ENCODE measurements at places on chromosomes 3 and 15.
A peak's percentile ranks its signal among the peaks of the same experiment; 100 is the strongest.

DNA sequence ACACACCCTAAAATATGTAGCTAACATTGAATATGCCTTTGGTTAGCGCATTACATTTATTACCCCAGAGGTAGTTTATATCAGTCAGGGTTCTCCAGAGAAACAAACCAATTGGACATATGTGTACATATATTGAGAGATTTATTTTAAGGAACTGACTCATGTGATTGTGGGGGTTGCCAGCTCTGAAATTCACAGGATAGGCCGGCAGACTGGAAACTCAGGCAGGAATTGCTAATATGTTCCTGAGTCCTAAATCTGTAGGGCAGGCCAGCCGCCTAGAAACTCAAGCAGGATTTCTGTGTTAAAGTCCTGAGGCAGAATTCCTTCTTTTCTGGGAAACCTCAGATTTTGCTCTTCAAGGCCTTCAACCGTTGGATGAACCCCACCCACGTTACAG lies 189.7 kb downstream of the CDIN1 start:
- no peak for DNase-seq

GRCh38 chr3:72629191-72629631 lies 219.0 kb downstream of the SHQ1 start:
- DNase-seq: no peak

DNA sequence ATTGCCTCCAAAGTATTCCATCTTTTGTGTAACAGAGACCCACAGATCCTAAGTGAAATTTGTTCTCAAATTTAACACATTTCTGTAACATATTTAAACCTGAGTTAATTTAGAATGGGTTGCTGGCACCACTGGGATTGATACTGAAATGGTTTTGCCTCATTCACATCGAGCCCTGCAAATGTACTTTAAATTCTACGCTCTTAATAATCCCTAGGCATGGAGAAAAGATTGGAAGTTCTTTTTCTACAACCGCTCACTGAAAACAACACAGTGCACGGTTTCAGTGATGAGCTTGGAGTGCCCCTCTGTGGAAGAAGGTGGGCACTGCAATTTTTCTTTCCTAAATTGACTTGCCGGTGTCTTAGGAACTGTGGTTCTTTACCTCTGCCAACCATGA lies 109.9 kb upstream of the ATP11B start:
- DNase-seq: peak; percentile 37

DNA sequence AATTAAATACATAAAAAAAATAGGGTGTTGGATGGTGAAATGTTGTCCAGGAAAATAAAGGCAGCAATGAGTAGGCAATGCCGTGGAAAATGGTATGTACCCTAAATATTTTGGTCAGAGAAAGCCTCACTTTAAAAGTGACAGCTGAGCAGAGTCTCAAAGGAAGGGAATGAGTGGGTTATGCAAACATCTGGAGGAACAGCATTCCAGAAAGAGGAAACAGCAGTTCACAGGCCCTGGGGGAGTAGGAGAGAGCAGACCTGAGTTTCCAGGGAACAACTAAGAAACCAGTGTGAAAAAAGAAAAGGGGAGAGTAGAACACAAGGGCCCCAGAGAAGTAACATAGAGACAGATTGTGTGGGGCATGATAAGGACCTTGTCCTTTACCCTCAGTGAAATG lies 230.0 kb upstream of the CNTN3 start:
- no peak for DNase-seq

GRCh38 chr3:156389449-156389950 lies 165.4 kb downstream of the SSR3 start:
- no peak for DNase-seq

DNA sequence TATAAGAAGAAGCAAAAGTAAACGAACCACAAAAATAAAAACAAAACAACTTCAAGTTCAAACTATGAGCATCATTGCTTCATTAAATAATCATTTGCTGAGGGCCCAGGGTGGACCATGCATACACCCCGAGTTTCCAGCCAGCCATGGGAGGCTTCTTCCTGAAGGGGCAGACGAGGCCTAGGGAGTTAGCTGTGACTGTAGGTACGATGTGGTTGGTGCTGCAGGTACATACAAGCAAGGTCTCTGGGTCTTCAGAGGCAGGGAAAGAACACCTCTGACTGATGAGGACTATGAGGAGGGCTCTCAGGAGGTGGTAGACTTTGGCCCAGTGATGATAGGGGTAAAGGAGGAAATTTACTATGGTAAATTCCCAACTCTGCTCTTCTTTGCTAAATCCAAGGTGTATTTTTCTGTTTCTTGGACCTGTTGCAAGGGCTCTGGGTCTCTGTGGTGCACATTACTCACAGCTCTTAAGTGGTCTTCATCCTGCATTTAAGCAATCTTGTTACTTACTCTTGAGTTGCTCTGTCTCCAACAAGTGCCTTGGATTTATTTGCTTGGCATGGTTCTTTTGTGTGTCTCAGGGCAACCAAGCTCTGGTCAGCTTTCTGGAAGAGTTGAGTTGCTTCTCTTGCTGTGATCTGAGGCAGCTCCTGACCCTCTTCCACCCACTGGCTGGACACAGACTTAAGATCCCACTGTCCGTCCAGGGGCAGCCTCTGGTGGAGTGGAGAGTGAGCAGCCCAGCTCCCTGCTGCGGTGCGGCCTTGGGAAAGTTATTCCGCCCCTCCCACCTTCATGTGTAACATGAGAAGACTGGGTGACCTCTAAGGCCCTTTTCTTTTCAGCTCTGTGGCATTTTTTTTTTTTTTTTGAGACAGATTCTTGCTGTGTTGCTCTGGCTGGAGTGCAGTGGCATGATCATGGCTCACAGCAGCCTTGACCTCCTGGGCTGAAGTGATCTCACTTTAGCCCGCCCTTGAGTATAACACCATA lies 56.1 kb upstream of the KIF23 start:
- no peak for DNase-seq

GRCh38 chr3:124117486-124117885 lies 125.6 kb upstream of the ROPN1 start:
- DNase-seq: no peak

DNA sequence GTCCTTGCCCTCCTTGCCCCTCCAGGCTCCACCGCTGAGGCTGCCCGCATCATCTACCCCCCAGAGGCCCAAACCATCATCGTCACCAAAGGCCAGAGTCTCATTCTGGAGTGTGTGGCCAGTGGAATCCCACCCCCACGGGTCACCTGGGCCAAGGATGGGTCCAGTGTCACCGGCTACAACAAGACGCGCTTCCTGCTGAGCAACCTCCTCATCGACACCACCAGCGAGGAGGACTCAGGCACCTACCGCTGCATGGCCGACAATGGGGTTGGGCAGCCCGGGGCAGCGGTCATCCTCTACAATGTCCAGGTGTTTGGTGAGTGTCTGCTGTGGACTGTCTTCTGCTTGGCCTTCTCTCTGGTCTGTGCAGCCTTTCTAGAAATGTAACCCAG lies 61.0 kb downstream of the BOC start:
- no peak for DNase-seq

- no peak for DNase-seq
These were observed at the start of gene FURIN for GRCh38 chr15:90868261-90868689. FURIN (plus strand) TSS chr15:90868588; CDS start chr15:90875741, 7,153 bp downstream.

GRCh38 chr15:61158504-61159407 lies 70.3 kb downstream of the RORA start:
- DNase-seq: no peak

DNA sequence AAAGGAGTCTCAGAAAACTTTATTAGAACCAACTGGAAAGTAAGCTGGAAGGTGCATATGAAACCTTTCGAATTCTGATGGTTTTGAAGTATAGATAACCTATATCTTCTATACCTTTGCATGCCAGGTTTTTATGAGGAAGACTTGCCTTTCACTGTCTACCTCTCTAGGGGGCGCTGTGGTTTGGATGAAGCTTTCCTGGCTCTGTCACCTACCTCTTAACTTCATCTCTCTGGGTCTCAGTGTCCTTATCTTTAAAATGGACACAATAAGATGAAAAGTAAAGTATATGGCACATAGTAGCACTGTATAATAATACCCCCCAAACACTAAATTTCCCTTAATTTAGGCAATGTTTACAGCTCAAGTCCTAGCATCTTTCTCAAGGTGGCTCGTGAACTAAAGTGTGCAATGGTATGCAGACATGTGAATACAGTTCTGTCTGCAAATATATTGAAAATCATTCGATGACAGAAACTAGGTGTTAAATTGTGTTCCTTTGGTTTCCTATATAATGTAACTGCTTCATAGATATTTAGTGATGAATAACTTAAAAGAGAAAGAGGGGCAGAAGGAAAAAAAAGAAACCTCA lies 314.3 kb downstream of the CHST2 start:
- DNase-seq: no peak

DNA sequence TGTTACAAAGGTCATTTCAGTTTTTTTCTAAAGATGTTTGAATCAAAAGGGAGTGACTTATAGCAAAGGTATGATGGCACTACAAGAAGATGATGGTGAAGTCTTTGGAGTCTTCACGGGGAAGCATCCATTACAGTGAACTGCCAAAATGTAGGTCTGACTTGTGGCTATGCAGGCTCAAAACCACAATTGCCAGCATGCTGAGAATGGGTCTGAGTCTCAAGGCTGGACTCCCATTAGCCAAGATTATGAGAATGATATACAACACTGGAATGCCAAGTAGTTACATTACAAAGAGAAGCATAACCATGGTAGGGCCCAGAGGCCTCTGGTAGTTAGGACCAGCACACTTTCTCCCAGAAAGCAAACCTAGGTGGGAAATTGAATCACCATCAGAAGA lies 194.2 kb downstream of the MTHFS start:
- no peak for DNase-seq

- no peak for DNase-seq
These were observed 230.4 kb upstream of the CHRM5 start for GRCh38 chr15:33737687-33738601.

- DNase-seq: peak; percentile 63
These were observed at the start of gene RYK for GRCh38 chr3:134250717-134251220. RYK (minus strand) TSS chr3:134250859; CDS start chr3:134250654, 205 bp downstream.

GRCh38 chr3:140914384-140914945 lies 27.2 kb upstream of the SLC25A36 start:
- DNase-seq: no peak

DNA sequence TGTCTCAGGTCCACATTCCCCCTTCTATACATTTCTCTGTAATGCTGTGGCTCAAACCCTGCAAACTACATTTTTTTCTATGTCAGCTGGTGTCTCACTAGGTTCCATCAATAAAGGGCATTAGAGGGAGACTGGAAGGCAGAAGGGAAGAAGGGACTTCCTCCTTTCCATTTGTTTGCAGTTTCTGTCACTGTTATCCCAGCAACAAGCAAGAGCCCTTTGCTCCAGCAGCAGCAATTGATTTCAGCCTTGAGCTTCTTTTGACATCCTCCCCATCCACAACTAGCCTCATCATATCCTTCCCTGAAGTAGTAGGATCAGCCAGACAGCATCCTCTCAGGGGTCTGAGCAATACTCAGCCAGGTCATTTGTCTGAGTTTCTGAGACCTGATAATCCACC lies 5.3 kb upstream of the NCK1 start:
- no peak for DNase-seq

DNA sequence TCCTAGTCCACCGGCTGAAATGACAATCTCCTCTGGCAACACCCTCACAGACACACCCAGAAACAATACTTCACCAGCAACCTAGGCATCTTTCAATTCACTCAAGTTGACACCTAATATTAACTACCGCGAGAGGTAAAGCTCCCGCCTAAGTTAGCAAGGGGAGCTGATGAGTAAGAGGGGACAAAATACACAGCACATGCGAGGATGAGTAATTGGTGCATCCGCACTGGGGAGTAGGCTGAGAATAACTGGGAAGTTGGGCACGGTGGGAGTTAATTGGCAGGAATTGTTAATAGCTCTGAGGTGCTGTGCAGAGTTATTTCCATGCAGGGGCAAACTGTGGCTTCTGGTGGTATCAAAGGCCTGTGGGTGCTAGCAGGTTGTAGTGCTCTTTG lies 14.5 kb upstream of the PLD1 start:
- no peak for DNase-seq

GRCh38 chr3:11463591-11463990 lies 180.1 kb downstream of the VGLL4 start:
- DNase-seq: no peak

DNA sequence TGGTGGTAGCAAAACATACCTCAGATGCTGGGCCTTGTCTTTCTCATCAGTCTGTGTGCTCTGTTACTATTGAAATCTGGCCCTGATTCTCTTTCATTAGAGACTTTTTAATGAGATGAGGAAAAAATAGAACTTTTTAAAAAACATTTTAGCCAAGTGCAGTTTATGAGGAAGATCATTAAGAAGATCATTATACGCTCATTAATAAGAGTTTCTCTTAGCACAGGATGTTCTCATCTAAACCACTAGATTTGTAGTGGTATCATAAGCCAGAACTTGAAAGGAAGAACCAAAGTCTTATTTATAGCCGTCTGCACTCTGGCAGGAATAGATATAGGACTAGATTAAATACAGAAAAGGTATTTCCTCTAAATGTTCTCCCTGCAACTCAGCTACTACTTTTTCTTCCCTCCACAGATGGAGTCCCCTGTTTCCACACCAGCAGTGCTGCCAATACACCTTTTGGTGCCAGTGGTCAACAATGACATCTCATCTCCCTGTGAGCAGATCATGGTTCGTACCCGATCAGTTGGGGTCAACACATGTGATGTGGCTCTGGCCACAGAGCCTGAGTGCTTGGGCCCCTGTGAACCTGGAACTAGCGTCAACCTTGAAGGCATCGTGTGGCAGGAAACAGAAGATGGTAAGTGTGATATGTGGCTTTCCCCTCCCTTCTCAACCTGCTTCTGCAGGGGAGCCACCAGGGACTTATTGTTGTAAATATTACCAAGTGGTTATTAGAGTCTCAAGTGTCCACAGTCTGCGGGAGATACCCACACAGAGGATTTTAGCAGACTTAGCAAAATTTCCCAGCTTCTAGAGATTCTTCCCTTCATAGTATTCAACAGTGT lies 152.8 kb downstream of the RBPMS2 start:
- peak; percentile 60 for DNase-seq

GRCh38 chr3:46504789-46505188 lies 7.0 kb downstream of the RTP3 start:
- DNase-seq: no peak

DNA sequence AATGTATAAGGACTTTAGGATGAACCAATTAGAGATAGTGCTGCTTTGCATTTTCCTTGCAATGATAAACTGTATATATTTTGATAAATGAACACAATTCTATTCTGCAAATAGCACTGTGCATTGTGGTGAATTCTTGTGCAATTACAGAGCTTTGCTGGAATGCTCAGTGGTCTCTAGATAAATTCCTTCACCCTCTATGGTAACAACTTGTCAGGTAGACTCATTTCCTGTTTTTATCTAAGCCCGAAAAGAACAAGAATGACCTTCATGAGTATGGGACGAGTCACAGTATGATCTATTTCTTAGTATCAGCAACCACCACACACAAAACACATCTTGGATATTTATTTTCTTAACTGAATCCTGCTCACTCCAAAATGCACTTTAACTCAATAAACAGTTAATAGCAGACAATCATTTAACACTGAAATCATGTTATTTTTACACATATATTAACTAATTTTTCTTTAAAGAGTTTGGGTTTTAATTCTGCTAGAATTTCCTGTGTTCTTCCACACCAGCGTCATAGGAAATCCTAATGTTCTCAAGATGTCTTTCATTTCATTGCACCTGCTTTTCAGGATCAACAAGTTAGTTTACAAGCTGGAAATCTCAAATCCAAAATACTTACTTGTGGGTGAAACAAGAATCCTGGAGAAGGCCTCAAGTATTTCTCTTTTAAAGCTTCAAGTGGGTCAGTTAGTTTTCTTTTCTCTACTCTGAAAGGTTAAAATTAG lies 551.2 kb downstream of the MECOM start:
- DNase-seq: no peak
